ENCODE measurements at places on chromosomes 16 and 17. TPM values are rescaled to one million over a fixed set of nuclear protein-coding genes. Genes with fewer than 3 reads are reported as not detected.

The BAIAP3 gene
- 1.7 TPM for polyA plus RNA-seq

The SLC13A5 gene
- not detected for polyA plus RNA-seq

The FBXW10B gene
- polyA plus RNA-seq: 0.84 TPM

The HOXB3 gene
- polyA plus RNA-seq: 0.61 TPM

The CCL4 gene
- 0.72 TPM for polyA plus RNA-seq

The ARL5C gene
- polyA plus RNA-seq: not detected

The ZNF750 gene
- polyA plus RNA-seq: 0.08 TPM

The RAMP2 gene
- polyA plus RNA-seq: 33.1 TPM

The CLEC10A gene
- polyA plus RNA-seq: 2.7 TPM

The GINS2 gene
- 0.15 TPM for polyA plus RNA-seq

The MYH13 gene
- polyA plus RNA-seq: not detected

The DNAH2 gene
- polyA plus RNA-seq: 0.04 TPM

The SULT1A2 gene
- polyA plus RNA-seq: 0.80 TPM

The TRPV3 gene
- 0.65 TPM for polyA plus RNA-seq

The GNGT2 gene
- polyA plus RNA-seq: 2.6 TPM

The FOXJ1 gene
- not detected for polyA plus RNA-seq

The NUBP2 gene
- polyA plus RNA-seq: 63.1 TPM

The CDRT15 gene
- polyA plus RNA-seq: not detected

The NLK gene
- 8.1 TPM for polyA plus RNA-seq

The CDH8 gene
- 0.19 TPM for polyA plus RNA-seq

The IL34 gene
- 2.3 TPM for polyA plus RNA-seq

The CLEC18C gene
- 0.15 TPM for polyA plus RNA-seq

The PCYT2 gene
- 60.4 TPM for polyA plus RNA-seq

The TBC1D3G gene
- not detected for polyA plus RNA-seq

The GDPD3 gene
- polyA plus RNA-seq: 2.0 TPM

The GPR139 gene
- not detected for polyA plus RNA-seq

The HBM gene
- polyA plus RNA-seq: not detected

The PIP4K2B gene
- 38.9 TPM for polyA plus RNA-seq

The CCL1 gene
- polyA plus RNA-seq: not detected
